Stimulated activated CD4-positive, alpha-beta T cell treated with anti-CD3 and anti-CD28 coated beads, Interleukin-1b, Interleukin-23, amount 100 ng/mL, for 1 hour (primary cell): ENCODE measurements at places on chromosomes 7 and 10.

GRCh38 chr7:70726294-70726693 lies 405.6 kb upstream of the GALNT17 start:
- no peak for DNase-seq

GRCh38 chr10:125017547-125018298 lies 75.8 kb downstream of the ZRANB1 start:
- DNase-seq: no peak

GRCh38 chr10:101065481-101066145 lies 3.8 kb downstream of the KAZALD1 start:
- DNase-seq: no peak

DNA sequence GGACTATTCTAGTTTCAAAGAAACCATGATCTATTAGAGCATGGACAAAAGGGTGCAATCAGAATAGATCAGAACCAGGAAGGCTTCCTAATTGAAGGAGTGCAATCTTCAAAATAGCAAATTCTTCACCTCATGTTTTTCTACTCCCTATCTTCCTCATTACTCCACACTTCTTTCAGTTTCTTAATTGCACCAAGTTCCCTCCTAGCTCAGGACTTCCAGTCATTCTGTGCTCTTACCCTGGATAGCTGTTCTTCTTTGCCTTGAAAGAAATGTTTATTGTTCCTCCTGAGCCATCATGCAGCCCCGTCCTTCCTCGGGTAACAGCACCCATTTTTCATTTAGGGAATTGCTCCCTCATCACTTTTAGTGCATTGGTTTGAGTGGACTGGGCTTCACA lies 23.1 kb downstream of the TRPV5 start:
- no peak for DNase-seq

DNA sequence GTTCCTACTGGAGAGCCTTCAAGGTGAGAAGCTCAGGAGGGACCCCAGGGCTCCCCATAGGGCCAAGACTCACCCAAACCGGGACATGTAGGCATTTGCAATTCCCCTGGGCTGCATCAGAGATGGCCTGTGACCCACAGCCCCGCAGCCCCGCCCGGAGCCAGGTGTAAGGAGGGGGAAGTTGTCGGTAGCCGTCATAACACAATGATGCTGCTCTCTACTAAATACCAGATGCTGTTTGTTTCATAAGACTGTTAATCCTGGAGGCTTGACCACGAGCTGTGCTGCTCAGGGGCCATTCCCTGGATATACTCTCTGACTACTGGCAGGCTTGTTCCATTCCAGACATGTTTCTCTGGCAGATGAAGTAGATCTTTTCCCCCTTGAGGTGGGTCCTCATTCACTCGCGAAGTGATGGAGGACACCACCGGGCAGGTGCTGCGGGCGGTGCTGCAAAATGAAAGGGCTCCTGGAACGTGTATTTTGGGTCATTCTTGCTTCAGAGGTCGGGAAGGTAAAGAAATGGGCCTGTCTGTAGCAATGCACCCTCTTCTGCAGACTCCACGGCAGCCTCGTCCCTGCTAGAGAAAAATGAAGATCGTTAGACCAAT lies 61.1 kb downstream of the MKI67 start:
- no peak for DNase-seq

GRCh38 chr10:13335881-13336280 lies 12.2 kb downstream of the SEPHS1 start:
- DNase-seq: no peak

DNA sequence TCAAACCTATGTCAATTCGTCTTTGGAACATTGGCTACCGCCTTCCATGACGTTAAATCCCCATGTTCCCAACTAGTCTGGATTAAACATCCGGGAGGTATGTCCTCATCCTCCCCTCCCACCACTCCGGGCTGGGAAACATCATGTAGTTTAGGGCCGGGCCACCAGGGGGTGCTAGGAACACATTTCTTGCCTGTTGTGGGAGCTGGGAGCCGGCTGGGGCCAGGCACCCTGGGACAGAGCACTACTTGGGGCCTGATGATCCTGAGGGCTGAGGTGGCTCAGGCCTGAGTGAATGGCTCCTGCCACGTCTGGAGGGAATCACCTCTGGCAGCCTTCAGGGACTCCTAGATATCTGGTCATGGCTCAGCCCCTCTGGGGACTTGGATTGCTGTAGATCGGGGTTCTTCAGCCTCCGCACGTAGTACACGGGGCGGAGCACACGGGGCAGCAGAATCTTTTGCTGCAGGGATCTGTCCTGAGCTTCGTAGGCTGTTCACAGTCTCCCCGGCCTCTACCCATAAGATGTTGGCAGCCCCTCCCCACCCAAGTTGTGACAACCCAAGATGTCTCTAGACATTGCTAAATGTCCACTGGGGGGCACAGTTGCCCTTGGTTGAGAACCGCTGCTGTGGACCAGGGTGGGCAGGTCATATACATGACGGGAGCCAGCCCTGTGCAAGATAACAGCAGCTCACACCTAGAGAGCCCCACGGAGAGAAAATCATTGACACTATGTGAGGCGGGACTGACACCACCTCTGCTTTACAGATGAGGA lies 141.2 kb upstream of the ZNF716 start:
- DNase-seq: no peak

DNA sequence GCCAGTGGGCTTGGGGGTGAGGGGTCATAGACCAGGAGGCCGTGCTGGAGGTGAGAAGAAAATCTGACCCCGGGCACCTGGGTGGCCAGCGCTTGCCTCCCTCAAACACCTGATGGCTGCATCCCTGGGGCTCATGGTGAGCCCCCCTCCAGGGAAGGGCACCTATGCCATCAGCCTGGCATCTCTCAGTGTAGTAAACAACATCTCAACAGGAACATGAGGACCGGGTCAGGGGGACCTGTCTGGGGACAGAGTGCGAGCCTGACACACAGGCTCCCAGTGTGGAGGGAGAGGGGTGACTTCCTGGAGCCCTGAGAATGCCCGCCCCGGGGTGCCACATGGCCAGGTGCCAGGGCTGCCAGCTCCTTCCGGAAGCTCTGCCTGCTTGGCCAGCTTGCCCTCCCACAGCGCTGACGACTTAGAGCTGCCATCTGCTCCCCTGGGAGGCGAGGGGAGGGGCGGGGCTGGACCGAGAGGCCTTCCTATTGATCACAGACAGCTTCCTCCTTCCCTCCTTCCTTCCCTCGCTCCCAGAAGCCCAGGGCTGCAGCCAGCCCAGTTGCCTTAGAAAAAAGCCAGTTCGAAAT lies 12.3 kb downstream of the STX1A start:
- DNase-seq: no peak

DNA sequence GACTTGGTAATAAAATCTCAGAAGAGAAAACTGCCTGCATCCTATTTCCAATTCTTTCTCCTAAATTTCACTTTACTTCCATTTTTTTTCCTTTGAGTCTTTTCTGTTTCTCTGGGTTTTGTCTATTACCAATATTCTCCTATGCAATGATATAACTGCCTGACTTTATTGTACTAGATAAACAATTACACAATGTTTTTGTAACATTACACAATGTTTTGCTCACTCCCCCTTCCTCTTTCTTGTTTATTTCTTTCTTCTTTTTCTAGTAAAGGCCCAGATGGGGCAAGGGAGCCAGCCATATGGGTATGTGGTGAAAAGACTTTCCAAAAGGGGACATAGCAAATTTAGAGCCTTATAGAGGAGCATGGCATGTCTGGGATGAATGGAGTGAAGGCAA lies 278.7 kb upstream of the PHYHIPL start:
- no peak for DNase-seq

- no peak for DNase-seq
Measured at GRCh38 chr10:77592510-77592909, 45.1 kb downstream of the KCNMA1 start.

DNA sequence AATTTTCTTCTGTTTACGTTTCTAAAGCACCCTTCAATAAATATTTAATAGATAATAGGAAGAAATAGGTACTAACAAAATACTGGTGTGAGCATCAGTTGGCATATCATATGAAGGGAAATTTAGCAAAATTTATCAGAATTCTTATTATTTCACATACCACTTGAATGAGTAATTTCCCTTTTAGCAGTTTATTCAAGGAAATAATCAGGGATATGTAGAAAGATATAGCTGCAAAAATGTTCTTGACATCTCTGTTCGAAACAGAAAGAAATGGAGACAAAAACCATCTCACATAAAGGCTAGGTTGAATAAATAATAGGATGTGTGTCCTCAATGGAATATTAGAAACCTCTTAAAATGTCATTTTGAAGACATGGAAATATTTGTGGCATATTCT lies 35.8 kb upstream of the PIP4K2A start:
- DNase-seq: no peak

DNA sequence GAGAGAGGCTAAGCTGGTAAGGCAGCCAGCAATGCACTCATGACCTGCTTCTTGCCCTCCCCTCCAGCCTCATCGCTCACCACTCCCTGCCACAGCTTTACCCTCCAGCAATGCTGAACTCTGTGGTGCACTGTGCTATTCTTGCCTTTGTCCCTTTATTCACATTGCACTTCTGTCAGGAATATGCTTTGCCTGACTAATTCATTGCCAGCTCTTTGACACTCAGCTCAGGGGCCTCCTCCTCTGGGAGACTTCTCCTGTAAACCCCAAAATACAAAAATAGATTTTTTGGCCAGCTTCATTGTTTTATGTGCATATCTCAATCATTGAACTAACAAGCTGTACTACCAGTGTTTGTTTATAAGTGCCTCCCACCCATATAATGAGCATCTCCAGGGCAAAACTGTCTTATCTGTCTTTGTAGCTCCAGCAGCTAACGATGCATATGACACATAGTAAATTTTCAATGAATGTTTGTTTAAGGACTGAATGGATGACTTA lies 8.2 kb downstream of the CNNM1 start:
- no peak for DNase-seq

DNA sequence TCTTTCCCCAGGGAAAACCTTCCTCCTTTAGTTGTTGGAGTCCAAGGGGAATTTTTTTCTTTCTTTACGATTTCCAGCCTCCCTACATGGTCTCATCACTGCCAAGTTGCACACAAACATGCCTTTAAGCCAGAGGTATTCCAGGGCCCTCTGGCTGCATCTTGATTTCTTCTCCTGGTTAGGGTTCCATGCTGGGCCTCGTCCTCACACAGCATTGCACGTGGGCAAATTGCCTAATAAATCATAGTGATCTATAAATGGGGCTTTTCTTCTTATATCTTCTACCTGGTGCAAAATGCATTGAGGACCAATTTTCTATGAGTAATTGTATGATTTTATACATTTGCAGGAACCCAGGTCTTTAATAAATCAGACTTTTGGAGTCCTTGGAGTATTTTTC lies 284.2 kb downstream of the C7orf25 start:
- no peak for DNase-seq

- no peak for DNase-seq
Measured at GRCh38 chr10:84214046-84214572, 11.2 kb downstream of the LRIT2 start.

- no peak for DNase-seq
Measured at GRCh38 chr7:40937879-40938278, 765.0 kb downstream of the INHBA start.

GRCh38 chr10:70544431-70545340 lies 57.9 kb downstream of the PRF1 start:
- DNase-seq: no peak

DNA sequence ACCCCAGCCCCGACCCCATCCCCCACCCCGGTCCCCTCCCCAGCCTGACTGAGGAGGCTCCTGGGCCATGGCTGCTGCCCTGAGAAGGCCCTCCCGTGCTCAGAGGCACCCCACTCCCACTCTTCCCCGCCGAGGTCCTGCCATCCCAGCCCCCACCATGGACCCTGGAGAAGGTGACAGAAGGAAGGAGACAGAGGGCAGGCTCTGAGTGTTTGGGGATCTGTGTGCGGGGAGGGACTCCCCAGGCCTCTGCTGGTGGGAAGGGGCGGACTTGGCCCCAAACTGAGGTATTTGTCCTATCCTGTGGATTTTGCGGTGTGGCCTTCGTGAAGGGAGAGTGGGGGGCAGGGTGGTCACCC lies 53.4 kb downstream of the PWWP2B start:
- DNase-seq: no peak

GRCh38 chr7:99094401-99094800 lies 49.5 kb downstream of the SMURF1 start:
- DNase-seq: no peak

DNA sequence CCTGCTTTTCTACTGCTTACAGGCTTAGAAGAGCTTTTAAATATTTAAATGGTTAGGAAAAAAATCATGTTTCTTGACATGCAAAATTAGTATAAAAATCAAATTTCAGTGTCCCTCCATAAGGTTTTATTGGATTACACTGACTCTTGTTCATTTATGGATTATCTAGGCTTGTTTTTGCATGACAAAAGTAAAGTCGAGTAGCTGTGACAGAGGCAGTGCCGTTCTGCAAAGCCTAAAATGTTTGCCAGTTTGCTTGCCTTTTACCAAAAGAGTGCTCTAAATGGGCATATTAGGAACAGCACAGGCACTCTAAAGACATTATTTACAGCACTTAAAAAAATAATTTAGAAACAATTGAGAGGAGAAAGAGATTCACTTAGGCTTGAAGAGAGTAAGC lies 139.6 kb downstream of the TSPAN12 start:
- DNase-seq: no peak

GRCh38 chr10:110134917-110135316 lies 72.5 kb upstream of the MXI1 start:
- no peak for DNase-seq

DNA sequence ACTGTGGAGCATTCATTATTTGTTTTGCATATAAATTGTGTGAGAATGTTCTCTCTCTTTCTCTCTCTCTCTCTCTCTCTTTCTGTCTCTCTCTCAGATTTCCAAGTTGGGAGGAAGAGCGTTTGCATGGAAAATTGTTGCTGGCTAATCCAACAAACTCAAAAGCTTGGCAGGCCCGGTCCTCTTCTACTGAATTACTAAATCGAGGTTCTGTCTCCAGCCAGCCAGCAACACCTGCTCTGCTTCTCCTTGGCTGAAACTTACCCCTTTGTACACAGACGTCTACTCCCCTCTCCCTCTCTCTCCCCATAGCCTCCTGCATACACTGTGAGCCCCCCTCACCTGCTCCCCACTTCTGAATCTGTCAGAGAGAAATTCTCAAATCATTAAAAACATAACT lies 996.4 kb upstream of the AUTS2 start:
- no peak for DNase-seq

GRCh38 chr10:90023950-90024349 lies 322.6 kb downstream of the KIF20B start:
- DNase-seq: no peak

DNA sequence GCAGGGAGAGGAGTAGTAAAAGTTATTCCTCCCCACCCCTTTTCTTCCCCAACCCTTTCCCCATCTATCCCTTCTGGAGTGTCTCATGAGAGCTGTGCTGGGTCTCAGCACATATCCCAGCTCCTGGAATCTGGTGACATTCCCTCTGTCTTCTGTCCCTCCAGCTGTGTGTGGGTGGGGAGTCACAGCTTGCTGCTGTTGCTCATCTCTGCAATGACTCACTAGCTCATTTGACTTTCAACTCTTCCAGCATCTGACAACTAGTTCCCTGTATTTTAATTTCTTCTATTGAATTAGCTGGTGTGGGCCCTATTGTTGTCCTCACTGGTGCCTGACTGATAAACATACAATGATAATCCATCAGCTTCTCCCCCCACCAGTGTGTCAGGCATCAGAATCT lies 198.9 kb upstream of the AUTS2 start:
- no peak for DNase-seq

DNA sequence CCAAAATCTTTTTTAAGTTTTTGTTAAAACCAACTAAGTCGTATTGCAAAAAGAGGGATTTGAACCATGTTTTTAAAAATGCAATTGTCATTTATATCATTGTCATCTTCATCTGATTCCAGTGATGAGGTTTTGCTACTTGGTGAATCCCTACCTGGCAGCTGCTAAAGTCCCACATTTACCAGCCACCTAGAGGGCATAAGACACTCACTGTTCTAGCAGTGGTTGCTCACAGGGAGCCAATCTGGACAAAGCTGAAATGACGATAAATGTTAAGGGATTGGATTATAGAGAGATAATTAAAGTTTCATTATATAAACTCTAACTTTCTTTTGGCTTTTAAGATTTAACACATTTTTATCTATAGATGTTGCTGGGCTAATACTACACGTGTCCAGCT lies 18.7 kb downstream of the KIFBP start:
- no peak for DNase-seq
